ENCODE measurements at places on chromosomes 1 and 21.

- no peak for DNase-seq
Observed at GRCh38 chr1:165862448-165862847, 35.0 kb downstream of the UCK2 start.

DNA sequence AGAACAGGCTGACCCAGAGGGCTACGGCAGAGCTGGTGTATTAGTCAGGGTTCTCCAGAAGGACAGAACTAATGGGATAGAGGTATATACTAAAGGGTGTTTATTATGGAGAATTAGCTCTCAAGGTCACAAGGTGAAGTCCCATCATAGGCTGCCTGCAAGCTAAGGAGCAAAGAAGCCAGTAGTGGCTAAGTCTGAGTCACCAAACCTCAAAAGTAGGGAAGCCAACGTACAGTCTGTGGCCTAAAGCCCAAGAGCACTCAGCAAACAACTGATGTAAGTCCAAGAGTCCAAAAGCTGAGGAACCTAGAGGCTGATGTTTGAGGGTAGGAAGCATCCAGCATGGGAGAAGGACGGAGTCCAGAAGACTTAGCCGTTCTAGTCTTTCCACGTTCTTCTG lies 179.2 kb downstream of the BACH1 start:
- no peak for DNase-seq

GRCh38 chr1:156682166-156682890 lies 5.1 kb upstream of the NES start:
- no peak for DNase-seq

- no peak for DNase-seq
Observed at GRCh38 chr1:37096523-37096922, 62.2 kb upstream of the GRIK3 start.

GRCh38 chr1:8510041-8510823 lies 192.3 kb downstream of the SLC45A1 start:
- DNase-seq, result peak; percentile 71

- DNase-seq, result no peak
Observed at GRCh38 chr1:98203466-98203865, 282.6 kb upstream of the DPYD start.

DNA sequence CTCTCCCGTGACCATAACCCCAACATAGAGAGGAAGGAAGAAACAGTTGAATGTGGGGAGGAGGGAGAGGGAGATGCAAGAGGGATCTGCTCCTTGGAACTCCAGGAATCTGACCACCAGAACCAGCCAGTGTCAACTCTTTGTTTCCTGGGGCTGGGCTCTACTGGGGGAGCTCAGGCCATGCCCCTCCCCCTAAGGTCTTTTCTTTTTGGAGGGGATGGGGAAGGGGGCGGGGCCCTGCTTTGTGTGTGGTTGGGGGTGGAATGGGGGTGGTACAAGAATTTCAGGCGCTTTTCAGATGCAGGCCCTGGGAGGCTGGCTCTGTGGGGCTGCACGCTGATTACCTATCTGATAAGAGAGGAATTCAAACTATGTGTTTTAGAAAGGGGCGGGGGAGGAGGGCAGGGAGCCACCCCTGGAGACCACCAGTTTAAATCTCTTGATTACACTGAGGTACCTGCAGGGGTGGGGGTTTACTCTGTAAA lies 8.3 kb downstream of the LIN28A start:
- no peak for DNase-seq

DNA sequence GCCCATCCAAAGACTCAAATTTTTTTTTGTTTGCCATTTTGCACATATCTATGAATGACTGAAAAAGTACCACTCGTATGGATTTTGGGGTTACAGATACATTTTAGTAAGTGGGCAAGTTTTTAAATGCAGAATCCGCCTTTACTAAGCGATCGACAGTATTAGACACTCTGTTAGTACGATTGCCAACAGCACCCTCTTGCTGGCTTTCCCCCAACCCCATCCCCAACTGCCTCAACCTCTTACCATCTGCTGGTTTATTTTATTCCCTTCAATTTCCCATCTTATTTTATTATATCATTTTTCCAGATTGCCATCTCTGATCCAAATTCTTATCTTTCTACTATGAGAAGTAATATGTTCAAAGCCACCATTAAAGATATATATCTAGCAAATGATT lies 244.8 kb downstream of the LRRIQ3 start:
- no peak for DNase-seq

GRCh38 chr1:191546803-191547202 lies 611.5 kb upstream of the RGS18 start:
- no peak for DNase-seq
